ENCODE measurements at places on chromosomes 2 and 18. TPM values are rescaled to one million over a fixed set of nuclear protein-coding genes. Genes with fewer than 3 reads are reported as not detected.

GRCh38 chr18:9466846-9467245, 8.5 kb upstream of the RALBP1 start:
- DNase-seq: no peak

DNA sequence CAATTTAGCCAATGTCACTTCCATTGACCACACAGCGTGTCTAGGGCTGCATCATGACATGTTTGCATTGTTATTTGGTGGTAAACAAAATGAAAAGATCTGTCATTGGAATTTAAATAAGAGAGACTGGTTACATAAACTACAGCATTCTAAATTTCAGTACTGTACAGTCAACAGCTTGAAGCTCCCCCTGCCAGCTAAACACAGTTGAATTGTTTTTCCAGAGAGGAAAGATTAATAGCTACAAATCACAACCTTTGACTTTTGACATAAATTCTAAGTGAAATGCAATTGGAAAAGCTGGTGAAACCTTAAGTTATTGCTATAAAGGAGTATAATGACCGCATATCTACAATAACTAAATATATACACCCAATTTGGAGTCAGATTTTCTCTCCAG, 1600.0 kb upstream of the ACVR2A start:
- DNase-seq: no peak

- no peak for DNase-seq
Observed at GRCh38 chr2:208437755-208438154, 31.2 kb downstream of the PTH2R start.

DNA sequence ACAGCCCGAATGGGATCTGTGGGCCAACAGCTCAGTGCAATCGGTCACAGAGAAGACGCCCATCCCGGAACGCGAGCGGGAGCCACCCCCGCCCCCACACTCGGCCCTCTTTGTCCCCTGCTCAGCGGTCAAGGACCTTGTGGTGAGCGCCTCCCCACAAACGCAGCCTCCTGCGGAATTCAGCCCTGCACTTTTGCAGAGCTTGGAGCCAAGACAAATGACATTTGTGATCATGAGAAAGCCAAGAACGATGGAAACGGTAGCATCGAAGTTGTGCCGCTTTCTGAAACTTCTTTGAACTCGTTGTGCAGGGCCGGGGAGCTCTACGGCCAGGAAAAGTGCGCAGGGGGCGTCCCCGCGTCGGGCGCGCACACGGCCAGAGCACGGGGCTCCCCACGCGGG, 6.7 kb upstream of the SALL3 start:
- DNase-seq: no peak

GRCh38 chr2:119857742-119858141, 98.0 kb downstream of the PTPN4 start:
- no peak for DNase-seq

DNA sequence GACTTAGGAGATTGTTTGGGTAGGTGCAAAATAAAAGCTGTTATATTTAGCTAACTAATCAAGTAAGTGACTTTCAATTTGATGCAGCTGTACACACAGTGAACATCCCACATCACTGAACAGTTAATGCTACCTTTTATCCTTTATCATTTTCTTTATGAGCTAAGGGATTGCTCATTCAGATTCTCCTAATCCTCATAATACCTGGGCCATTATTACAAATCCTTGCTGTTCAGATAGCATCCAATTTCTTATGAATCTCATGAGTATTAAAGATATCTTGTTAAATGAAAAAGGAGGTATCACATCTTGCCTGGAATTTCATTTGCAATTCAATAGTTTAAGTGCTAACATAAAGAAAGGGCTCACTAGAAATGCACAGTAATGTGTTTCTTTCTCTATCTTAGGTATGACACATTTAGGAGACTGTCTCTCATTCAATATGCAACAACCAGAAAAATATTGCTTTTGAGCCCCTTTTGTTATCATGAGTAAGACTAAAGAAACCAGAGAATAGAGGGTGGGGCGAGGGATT, 918.5 kb downstream of the CBLN2 start:
- no peak for DNase-seq

GRCh38 chr2:169975221-169975620, 148.0 kb downstream of the UBR3 start:
- no peak for DNase-seq

- DNase-seq: no peak
Observed at GRCh38 chr2:31383471-31384153, 30.9 kb downstream of the XDH start.

GRCh38 chr18:54277899-54278298, 8.6 kb downstream of the POLI start:
- DNase-seq: no peak

DNA sequence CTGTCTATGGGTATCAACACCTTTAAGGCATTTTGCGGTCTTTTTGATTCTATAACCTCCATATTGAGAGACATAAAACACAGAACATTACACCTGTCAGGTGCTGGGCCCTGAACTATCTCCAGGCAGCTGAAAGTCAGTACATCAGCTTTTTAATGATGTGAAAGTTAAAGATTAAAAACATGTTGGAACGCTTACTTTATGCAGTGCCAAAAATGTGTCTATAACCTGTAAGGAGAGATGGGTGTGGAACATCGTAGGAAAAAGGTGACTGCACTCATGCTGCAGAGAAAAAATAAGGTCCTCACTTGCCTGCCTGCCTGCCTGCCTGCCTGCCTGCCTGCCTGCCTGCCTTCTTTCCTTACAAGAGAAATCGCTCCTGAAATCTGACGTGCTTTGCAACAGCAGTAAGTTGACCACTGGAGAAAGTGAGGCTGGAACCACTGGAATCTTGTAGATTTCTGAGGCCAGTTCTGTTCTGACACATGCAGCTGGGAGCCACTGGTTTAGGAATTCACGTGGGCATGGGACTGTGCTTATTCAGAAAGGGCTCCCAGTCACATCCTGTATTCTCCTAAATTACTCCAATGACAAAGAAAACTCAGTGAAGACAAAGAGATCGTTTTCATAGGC, 34.1 kb downstream of the BCL11A start:
- DNase-seq: no peak

GRCh38 chr2:228283491-228284171, 102.1 kb upstream of the SPHKAP start:
- DNase-seq: no peak

DNA sequence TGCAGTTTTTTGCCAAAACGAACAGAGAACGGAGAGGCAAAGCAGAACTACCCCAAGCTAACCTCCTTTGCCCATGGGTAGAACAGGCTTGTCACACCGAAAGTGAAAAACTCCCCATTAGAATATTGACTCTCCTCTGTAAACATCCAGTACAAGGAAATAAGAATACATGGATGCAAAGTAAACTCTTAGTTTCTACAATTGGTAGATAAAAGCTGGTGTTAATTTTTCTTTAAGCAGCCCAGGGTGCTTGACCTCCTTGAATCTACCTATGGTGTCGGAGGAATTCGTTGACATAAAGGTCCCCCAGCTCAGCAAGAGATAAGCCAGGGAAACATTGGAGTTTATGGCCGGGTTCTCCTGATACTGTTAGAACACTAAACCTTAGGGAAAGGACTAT, 48.4 kb upstream of the DSG1 start:
- no peak for DNase-seq

- no peak for DNase-seq
Observed at GRCh38 chr2:199085261-199085660, 372.5 kb downstream of the SATB2 start.

GRCh38 chr2:110994250-110994961, 126.3 kb upstream of the BCL2L11 start:
- no peak for DNase-seq

DNA sequence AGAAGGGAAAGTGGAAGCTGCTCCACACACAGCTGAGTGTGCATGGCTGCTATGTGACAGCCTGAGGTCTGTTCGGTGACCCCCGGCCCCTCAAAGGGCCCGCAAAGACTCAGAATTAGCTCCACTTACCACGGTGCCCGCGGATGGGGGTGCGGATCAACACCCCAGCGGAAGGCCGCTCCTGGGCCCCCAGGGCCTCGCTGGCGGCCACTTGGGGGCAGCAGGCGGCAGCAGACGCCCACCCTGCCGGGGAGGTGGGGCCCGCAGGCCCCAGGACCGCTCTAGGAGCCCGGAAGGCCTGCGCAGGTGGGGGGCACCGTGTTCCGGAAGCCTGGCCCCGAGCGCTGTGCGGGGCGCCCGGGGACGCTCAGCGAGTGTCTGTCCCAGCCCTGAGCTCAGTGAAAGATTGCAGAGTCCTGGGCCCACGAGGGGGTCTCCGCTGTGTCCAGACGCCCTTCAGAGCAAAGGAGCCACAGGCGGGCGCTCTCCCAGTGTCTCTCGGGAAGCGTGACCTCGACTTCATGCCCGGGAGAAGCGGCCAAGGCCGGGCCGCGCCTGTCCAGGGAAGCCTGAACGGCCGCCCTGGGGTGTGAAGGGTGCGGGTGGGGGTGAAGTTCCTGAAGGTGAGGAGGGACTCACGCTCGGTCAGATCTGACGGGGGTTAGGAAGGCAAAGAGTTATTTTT, 118.7 kb downstream of the VAPA start:
- peak; percentile 70 for DNase-seq

GRCh38 chr2:40087434-40087833, 308.4 kb upstream of the THUMPD2 start:
- DNase-seq: no peak

GRCh38 chr2:73069855-73070642, 1.5 kb downstream of the SFXN5 start:
- peak; percentile 40 for DNase-seq

GRCh38 chr2:5203134-5203755, 488.9 kb upstream of the SOX11 start:
- no peak for DNase-seq

DNA sequence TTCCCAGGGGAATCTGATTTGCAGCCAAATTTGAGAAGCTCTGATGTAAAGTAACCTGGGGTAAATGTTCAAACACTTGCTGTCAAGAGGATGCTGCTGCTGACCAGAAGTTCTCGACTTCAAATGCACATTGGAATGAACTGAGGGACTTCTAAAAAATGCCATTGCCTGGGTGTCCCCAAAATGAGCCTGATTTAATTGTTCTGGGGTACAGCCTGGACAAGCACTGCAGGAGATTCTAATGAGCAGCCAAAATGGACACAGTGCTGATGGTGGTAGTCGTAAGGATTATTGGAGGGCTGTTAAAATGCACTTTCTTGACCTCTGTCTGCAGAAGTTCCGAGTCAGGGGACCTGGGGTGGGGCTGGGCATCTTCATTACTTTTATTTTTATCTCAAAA, 49.5 kb downstream of the LIPG start:
- no peak for DNase-seq

- no peak for DNase-seq
Observed at GRCh38 chr2:71843391-71843850, 304.2 kb downstream of the CYP26B1 start.

DNA sequence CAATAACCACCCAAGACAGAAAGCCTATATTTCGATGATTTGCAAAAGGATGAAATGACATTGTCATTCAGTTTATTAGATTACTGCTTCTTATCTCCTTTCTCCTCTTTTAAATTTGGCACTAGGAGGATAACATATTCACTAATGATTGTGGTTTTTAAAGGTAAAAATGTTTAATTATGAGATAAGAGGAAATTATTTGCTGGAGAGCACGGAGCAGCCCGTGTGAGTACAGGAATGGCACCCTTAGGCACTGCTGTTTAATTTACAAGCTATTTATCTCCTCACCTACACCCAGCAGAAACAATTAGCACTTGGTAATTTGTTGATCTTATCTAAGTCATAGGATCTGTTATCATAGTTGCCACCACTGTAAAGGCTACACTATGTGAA, 87.4 kb upstream of the SP3 start:
- no peak for DNase-seq

GRCh38 chr18:13612196-13612997, 114.0 kb downstream of the FAM210A start:
- peak; percentile 81 for DNase-seq

DNA sequence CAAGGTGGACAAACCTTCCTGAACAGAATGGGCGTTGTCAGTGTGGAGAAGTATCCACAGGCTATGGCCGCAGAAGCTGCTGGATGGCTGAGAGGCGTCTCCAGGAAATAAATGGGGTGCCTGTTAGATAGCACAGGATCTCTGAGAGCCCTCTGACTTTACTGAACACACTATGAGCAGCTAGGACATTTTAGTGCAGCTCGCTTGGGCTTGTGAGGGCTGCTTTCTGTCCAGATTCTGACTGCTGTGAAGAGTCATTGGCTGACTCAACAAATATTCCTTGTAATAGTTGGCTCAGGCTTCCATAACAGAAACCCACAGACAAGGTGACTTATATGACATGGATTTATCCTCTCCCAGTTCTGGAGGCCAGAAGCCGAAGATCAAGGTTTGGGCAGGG, 100.2 kb upstream of the SNTG2 start:
- DNase-seq: no peak

- DNase-seq: no peak
Observed at GRCh38 chr2:236717729-236718128, 148.1 kb downstream of the ACKR3 start.

DNA sequence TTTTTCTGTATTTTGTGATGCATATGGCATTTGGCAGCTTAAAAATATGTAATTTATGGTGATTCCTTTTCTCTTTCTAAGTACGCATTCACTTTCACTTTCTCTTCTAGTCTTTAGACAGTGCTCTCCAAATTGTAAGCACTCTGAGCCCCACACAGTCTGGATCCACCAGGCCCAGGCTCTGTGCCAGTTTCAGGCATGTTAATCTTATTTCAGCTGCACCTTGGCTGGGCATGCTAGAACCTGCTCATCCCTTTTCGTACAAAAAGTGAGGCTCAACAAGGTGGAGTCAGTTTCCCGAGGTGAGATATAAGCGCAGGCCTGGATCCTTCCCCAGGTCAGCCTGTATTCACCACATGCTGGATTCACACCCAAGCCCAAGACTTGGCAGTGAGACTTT, 203.9 kb downstream of the MTX2 start:
- DNase-seq: peak; percentile 45

DNA sequence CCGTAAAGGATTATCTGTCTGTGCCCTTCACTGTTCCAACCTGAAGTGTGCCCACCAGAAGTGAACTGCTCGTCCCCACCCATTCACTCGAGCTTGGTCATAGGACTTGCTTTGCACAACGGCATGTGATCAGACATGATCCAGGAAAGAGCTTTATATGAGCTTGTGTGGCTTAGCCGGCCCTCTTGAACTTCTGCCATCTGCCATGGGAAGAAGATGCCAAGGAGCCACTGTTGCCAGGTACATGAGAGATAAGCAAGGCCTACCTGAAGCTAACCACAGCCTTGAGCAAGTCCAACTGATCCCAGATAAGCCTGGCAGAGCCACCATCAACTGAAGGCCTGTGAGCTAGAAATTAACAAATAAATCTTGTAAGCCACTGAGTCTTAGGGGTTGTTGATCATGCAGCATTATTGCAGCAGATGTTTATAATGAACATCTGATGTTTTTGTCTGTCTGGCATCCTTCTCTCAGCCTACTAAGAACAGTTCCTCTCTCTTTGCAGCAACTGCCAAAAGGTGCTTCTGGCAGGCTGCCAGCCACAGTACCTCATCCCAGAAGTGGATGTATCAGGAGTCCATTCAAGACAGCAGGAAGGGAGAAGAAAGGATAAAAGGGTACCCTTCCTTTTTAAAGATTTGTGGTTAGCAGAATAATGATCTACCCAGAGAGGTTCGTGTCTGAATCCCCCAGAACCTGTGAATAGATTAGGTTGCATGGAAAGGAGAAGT, 16.8 kb downstream of the DBI start:
- DNase-seq: no peak

The CCDC148 gene
- not detected for total RNA-seq

The TMEM247 gene
- total RNA-seq: not detected

The PJVK gene
- 2.3 TPM for total RNA-seq

The SLC9A4 gene
- 0.08 TPM for total RNA-seq

The CERKL gene
- not detected for total RNA-seq

The ALPP gene
- not detected for total RNA-seq

The LINC00305 gene
- not detected for total RNA-seq

The XDH gene
- total RNA-seq: not detected

The ABCB6 gene
- total RNA-seq: 13.1 TPM

The CFC1 gene
- total RNA-seq: not detected

The TTN gene
- total RNA-seq: 13.5 TPM

The MOGAT1 gene
- total RNA-seq: not detected

The CYS1 gene
- total RNA-seq: 0.11 TPM

The ITGB6 gene
- not detected for total RNA-seq
